ENCODE measurements at places on chromosomes 13 and 19.

DNA sequence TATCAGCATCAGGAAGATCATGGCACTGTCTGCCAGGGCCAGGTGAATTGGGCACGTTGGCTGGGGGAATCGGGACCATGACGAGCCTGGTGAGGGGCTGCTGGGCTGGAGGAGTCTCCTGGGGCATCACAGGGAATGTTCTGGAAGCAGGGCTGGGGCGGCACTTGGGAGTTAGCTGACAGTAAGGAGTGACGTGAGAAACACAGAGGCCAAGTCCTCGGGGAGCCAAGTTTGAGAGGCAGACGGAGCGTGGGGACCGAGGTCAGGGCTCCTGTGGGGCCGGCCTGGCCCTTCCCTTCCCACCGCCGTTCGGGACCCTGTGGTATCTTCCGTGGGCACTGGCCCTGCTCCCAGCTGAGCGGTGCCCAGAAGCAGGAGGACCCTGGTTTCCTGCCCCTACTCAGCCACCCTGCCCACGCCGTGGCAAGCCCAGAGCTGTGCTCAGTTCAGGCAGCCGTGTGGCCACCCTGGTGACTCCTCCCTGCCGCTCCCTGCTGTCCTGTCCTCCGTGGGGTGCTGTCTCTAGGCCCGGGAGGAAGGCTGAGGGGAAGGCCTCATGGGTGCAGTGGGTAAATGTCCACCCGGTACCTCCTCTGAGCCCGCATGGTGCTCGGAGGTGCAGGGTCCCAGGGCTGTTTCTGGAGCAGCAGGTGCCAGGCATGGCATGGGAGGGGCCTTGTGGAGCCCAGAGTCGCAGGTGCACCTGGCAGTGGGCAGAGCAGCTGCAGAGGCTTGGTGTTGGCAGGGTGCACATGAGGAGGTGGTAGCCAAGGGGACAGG is 25.2 kb downstream of the CRTC1 start:
- DNase-seq = no peak

GRCh38 chr13:24557081-24557480 is 44.5 kb upstream of the PARP4 start:
- DNase-seq = no peak

DNA sequence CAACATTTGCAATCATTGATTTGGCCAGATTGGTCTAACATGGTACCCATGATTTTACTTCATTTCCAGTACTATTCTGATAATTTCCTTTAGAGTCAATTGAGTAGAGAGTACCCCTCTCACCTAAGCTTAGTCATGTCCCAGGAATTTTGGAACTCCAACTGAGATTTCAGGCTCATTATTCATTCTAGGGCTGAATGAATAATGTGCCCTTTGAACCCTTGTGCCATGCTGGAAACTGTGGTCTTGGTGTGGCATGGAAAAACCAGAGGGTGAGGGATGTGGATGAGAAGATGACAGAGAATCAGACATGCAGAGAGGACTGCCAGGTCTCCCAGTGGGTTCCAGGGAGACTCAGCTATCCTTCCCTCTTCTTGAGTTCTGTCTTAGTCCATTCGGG is 30.2 kb downstream of the ITM2B start:
- DNase-seq = no peak

DNA sequence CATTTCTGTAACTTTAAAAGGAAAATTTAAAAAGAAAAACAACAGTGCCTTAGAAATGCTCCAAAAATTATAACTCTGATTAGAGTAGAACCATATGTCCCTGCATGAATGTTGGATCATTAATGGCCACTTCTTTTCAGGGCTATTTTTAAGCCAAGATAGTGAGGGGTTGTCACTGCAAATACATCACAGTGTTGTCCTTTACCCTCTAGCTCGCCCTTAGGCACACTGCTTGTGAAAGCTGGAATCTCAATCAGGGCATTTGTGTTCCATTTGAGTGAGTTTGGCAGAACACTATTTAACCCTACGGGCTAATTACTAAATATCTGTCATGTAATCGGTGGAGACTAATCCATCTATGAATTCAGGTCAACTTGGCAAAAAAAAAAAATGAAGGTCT is 212.2 kb downstream of the NHLRC3 start:
- no peak for DNase-seq

DNA sequence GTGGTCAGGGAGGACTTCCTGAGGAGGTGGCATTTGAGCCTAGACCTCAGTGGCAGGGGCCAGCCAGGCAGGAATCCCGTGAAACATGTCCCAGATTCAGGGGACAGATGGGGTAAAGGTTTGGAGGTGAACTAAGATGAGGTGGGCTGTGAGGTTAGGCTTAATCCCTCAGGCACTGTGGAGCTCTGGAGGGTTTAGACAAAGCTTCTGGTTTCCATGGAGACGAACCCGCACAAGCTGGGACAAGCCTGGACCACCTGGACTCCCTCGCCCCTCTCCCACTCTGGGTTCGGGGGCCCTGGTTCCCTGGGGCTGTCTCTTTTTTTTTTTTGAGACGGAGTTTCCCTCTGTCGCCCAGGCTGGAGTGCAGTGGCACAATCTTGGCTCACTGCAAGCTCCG is 15.7 kb downstream of the TJP3 start:
- DNase-seq = no peak

DNA sequence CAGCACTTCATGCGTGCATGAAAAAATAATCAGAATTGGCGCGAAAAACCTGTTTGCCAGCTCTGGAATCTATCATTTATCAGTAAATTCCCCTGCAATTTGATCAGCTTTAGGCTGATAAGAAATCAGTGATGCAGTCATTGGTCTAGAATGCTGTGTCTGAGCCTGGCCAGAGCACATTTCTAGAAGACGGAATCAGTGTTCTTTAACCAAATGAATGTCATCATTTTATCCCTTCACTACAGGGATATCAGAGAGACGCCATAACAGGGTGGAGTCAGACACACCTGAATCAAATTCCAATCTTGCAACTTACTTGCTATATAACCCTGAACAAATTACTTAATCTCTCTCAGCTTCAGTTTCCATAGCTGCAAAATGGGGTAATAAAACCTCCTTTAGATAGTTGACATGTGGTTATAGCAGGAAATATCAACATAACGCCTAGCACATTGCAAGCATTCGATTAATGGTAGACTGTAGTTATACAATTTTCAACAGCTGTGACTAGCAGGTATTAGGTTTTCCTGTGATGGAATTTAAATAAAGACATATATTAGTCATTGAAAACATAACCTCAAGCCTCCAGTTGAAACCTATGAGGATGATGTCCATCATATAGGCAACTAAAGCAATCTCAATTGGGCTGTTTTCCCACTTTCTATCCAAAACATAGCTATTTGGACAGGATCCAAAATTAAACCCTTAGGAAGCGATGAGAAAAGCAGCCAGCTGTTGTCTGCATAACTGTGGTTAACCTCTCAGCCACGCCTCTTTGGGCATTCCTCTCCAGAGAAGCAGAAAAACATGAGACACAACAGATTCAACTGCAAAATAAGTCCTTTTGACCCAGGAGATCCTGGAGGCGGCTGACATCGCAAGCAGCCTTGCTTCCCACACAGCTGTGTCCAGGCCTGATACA is 51.6 kb upstream of the UBL3 start:
- no peak for DNase-seq

- no peak for DNase-seq
Measured at GRCh38 chr13:65746406-65746921, 1483.7 kb downstream of the PCDH9 start.

All from stimulated activated CD4-positive, alpha-beta T cell treated with anti-CD3 and anti-CD28 coated beads, Interleukin-15, amount 100 ng/mL, for 1 hour (primary cell).